ENCODE measurements at places on chromosomes 5 and 9.

DNA sequence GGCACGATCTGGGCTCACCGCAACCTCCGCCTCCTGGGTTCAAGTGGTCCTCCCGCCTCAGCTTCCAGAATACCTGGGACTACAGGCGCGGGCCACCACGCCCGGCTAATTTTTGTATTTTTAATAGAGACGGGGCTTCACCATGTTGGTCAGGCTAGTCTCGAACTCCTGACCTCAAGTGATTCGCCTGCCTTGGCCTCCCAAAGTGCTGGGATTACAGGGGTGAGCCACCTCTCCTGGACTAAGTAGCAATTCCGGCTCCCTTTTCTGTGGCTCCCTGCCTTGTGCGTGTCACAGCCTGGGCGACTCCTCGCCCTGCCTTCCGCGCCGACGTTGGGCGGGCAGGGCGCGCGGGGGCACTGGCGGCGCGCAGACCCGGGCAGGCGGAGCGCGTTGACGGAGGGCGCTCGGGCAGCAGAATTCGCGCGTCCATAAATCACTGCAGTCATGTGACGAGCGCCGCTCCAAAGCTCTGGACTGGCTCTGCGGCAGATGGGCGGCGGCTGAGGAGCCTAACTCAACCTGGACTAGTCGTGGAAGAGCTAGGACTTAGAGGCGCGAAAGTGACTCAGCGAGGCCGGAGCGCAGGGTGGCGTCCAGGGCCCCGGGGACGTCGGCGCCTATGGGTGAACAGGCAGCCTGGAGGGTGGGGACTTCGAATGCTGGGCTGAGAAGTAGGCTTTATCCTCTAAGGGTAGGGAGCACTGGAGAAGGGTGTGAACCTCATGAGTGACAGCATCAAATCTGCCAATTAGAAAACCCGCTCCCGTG, 1.4 kb upstream of the CIZ1 start:
- peak; percentile 78 for DNase-seq

GRCh38 chr9:135343837-135344522, 135.6 kb upstream of the PPP1R26 start:
- peak; percentile 9 for DNase-seq

GRCh38 chr5:153399595-153399994, 90.9 kb upstream of the GRIA1 start:
- no peak for DNase-seq

DNA sequence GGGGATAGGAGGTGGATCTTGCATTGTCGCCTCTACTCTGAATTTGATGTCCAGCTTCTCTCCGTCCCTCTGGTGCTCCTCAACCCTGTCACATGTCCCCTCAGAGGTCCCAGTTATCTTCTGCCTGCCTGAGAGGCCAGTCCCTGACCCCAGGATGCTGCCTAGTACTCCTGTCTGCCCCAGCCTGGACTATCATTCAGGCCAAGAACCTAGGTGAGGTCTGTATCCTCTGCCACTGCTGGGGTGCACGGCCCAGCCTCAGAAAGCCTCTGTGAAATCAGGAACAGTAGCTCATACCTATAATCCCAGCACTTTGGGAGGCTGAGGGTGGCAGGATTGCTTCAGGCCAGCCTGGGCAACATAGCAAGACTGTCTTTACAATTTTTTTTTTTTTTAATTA, 8.6 kb downstream of the SPINK4 start:
- DNase-seq: no peak

GRCh38 chr9:70092190-70092589, 48.5 kb downstream of the MAMDC2 start:
- DNase-seq: no peak

DNA sequence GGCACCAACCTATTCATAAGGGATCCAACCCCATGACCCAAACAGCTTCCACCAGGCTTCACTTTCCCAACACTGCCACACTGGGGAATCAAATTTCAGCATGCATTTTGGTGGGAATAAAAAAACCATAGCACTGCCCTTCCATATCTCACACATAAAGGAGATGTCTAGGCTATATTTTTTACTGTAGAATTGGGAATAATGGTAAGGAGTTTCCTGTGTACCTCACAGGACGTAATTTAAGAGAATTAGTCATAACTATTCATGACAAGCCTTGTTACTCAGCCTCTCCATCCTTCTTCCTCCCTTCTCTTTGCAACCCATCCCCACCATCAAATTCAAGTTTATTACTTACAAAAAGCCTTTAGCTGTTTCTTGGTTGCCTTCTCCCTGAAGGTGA, 352.1 kb downstream of the MLLT3 start:
- DNase-seq: no peak

- no peak for DNase-seq
These were observed 9.4 kb downstream of the VDAC1 start for GRCh38 chr5:133995341-133995740.

DNA sequence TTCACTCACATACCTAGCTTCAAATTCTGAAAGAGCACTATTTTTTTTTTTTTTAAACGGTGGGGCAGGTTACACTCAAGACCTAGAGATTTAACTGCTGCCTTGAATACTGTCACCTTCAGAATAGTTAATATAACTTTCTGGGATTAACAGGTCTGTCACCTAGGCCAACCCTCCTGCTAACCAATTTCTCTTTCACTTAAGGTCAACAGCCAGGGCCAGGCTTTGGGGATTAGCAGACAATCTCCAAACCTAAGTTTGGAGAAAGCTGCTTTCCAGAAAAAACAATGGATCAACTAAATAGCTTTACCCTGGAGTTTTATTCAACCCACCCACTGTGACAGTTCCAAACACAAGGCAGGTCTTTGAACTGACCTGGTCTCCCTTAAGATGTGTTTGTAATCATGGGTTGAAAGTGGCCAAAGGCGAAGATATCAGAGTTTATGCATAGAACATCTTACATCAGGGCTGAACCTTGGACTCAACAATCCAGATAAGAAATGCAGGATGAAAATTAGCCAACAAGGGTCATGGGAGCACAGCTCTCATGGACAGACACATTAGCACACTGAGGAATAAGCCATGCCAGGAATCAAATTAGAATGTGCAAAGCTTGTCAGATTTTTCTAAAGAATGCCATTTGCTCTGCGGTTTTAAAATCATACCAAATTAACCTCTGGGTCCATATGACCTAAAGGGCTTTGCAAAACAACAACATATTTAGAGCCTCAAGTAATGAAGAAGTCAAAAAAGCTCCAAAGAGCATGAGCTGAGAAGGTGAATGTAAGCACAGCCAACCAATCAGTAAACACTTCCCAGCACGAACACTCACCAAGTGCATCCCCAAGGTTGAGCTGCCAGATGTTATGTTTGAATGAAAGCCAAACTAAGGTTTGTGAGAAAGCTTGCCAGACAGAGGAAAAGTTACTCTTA, 538.5 kb upstream of the DMAC1 start:
- no peak for DNase-seq

DNA sequence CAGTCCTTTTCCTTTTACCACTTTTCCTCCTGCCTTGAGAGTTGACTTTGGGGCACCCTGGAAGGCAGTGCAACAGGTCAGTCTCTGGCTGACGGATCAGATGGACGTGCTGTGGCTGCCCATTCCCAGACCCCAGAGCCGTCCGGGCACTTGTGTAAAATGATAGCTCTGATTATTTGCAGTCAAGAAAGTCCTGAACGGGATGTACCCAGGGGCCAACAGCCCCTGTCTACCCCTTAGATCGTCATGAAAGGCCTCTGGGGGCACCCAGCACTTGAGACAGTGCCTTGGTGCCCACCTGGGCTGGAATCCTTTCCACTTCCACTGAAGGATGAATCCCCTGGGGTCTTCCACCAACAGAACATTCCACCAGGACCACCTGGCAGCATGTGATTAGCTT, 17.7 kb upstream of the ANGPTL2 start:
- DNase-seq: no peak

- DNase-seq: no peak
These were observed 51.3 kb downstream of the CARTPT start for GRCh38 chr5:71770381-71770780.

DNA sequence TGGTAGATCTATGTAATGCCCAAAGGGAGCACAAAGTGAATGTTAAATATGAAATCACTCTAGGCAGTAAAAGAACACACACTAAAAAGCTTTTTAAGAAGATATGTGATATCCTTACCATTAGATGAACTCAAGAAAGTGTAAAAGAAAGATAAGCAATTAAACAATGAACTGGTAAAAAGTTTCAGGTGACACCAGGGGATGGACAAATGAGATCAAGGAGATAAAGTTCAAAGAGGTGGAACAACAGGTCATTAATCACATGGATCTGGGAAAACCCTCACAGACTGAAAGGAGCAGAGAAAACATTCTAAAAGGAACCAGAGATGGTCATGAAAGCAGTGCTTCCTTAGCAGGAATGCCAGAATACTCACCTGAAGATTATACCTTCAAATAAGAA, 40.7 kb downstream of the LHFPL2 start:
- DNase-seq: no peak

GRCh38 chr9:25472085-25472607, 206.1 kb downstream of the TUSC1 start:
- no peak for DNase-seq

DNA sequence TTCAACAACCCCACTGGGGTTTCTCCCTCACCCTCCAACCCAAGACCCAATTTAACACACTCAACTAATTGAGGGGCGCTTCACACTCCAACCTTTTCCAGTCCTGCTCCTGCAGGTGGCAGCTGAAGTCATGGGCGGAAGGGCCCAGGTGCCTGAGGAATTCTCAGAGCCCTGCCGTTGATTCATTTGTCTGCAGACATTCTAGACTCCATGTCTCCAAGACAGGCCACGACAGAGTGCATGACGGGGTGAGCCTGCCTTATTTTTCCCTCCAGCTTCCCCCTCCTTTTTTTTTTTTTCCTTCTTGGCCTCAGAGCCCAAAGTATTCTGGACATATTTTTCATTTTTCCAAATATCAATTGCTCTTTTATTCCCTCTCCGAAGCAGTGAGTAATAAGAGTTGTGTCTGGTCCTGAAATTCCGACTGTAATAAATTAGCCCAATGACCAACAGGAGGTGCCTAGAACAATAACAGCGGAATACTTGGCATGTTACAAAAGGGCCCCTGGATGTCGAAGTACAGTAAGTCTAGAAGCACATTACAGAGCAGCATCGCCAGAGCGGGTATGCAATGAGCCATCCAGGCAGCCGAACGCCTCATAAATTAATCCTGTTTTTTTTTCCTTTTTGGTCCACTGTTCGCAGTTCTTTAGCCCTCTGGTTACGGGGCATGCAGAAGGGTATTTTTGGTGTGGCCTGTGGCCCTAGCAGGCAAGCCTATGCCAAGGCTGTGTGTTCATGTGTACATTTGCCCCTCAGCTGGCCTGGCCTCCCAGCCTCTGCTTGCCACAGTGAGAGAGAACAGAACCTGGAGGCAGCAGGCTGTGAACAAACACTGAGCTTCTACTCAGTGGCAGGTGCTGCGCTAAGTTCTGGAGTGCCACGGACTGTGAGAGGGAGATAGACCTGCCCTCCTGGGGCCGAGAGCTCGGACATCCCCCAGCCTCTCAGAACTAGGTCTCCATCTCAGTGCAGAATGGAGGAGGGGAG, 8.6 kb upstream of the SMIM23 start:
- DNase-seq: no peak

DNA sequence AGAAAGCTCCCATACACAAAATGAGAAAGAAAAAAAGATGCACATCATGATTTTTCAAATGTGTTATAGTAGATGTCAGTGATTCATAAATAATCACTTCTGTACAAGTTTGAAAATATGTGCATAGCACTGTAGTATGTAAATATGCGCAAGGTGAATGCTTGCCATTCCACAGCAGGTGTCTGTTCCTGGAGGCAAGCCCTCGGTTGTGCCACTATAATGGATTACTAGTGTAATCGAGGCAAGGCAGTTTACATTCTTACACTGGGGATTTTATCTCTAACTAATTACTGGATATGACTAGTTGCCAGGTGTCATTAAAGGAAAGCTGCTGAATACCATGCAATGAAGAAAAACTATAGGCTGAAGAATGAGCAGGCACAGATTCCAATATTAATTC, 93.6 kb downstream of the ARHGEF28 start:
- no peak for DNase-seq

GRCh38 chr5:180523629-180524466, 29.7 kb downstream of the CNOT6 start:
- DNase-seq: no peak

DNA sequence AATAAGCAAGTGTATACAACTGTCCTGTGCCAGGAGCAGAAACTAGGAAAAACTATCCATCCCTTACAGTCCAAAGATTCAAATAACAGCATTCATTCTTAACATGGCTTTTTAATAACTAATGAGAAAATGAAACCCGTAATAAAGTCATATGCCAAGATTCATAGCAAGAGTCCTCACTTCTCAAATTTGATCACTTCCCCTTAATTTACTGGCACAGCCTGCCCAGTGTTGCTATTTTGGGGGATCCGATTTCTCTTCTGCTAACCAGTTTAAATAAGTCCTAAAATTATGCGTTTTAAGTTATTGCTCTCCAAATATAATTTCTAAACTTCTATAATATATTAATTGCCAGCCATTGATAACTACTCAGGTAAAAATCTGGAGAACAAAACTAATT, 177.0 kb upstream of the PTGER4 start:
- DNase-seq: no peak

GRCh38 chr9:120366644-120367019, 213.3 kb downstream of the CDK5RAP2 start:
- no peak for DNase-seq

DNA sequence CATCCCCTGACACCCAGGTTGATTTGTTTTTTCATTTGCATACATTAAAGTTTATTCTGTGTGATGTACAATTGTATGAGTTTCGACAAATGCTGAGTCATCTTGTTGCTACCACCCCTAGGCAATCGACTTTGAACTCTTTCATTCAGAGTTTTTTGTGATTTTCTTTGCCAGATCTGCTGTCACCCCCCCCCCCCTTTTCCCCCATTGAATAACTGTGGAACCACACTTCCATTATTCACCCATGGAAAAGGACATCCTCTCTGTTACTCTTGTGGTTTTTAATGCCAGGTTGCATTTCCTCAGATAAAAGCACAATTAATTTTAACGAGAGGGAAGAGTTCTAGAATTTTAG, 13.7 kb upstream of the FAM120AOS start:
- no peak for DNase-seq

- no peak for DNase-seq
These were observed 25.2 kb downstream of the FGF1 start for GRCh38 chr5:142660731-142661130.

DNA sequence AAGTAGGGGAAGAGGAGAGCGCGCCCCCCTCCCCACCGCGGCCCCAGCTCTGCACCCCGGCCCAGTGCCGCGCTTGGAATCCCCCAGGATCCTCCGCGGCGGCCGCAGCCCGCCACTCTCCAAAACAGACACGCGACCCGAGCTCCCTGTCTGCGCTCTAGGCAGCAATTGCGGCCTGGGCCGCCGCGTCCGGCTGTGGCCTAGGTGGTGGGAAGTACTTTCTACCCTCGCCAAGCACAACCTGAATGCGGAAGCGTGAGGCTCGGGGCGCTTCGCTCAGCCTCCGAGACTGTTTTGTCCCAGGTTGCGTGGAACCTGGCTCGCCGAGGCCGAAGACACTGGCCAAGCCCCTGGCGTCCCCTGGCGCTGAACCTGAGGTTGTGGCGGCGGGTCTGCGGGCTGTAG, 3.3 kb upstream of the FOXB2 start:
- no peak for DNase-seq

GRCh38 chr5:73264631-73265030, 91.6 kb downstream of the TMEM174 start:
- DNase-seq: no peak

Measured in nucleus accumbens (tissue), 56 donors.